ENCODE measurements at places on chromosomes 3 and 15. TPM values are rescaled to one million over a fixed set of nuclear protein-coding genes. Genes with fewer than 3 reads are reported as not detected.

DNA sequence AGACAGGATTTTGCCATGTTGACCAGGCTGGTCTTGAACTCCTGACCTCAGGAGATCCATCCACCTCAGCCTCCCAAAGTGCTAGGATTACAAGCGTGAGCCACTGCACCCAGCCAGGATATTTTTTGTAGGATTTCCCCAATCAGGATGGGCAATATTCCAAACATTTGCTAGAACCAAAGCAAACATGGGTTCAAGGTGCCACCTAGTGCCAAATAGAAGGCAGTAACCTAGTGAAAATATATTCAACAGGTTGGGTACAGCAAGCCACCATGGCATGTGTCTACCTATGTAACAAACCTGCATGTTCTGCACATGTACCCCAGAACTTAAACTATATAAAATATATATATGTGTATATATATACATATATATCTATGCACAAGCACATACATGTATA, 185.9 kb upstream of the CADM2 start:
- DNase-seq, result no peak

GRCh38 chr15:60643555-60643954, 164.6 kb upstream of the ICE2 start:
- DNase-seq, result no peak

- DNase-seq, result peak; percentile 3
These were observed 37.9 kb downstream of the UBR1 start for GRCh38 chr15:43067717-43068461.

Gene SLC27A2
- polyA plus RNA-seq, result 0.20 TPM
